ENCODE measurements at places on chromosomes 1 and 21.

GRCh38 chr1:71093938-71094337 is 13.1 kb upstream of the ZRANB2 start:
- DNase-seq, result no peak

- no peak for DNase-seq
These were observed 2.2 kb upstream of the PDZK1IP1 start for GRCh38 chr1:47191940-47192457.

DNA sequence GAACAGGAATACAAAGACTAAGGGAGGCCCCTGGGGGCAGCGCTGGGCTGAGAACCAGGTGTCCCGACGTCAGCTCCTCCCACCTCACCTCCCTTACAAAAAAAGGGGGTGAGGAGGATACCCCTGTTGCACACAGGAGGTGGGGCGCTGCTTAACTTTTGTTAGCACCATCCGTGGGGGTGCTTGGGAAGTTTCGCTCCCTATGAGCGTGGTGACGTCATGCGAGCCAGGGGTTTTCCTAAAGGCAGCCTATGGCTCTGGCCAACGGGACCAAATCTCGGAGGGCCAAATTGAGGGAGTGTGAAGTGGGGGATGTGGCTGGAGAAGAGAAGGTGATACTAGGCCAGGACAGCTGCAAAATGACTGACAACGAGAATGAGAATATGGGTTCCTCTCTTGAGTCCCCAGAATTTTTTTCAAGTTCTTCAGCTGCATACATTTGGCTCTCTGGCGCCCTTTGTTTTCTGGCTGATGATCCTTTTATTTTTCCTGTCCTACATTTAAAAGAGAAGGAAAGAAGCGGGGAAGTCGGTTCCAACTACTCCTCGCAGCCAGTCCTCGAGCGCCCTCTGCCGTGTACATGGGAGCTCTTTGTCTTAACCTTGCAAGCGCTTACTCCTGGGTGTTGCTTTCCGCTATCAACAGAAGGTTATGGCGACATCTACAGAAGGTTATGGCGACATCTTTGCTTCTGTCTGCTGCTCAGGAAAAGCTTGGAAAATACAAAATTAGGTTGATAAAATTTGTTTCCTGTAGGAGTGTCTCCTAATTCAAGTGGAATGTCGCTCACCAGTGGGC is 48.0 kb upstream of the ZC3H11B start:
- DNase-seq, result peak; percentile 77

- no peak for DNase-seq
These were observed 137.1 kb downstream of the AKT3 start for GRCh38 chr1:243712941-243713340.

DNA sequence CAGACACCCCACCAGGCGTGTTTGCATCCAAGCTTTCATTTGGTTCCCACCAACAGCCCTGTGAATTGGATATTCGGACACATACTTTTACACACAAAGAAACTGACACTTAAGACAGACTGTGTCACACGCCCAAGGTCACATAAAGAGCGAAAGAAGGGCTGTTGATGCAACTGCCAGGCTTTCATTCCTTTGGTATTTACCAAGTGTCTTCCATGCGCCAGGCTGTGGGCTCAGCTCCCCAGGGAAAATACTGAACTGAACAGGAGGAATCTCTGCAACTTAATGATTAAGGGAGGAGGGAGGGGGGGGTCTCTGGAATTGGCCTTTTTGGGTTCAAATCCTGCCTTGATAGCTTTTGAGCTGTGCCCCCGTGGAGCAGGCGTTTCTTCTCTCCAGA is 122.8 kb downstream of the ACTL8 start:
- DNase-seq, result no peak

- no peak for DNase-seq
These were observed 36.9 kb upstream of the JAK1 start for GRCh38 chr1:65003316-65003664.

DNA sequence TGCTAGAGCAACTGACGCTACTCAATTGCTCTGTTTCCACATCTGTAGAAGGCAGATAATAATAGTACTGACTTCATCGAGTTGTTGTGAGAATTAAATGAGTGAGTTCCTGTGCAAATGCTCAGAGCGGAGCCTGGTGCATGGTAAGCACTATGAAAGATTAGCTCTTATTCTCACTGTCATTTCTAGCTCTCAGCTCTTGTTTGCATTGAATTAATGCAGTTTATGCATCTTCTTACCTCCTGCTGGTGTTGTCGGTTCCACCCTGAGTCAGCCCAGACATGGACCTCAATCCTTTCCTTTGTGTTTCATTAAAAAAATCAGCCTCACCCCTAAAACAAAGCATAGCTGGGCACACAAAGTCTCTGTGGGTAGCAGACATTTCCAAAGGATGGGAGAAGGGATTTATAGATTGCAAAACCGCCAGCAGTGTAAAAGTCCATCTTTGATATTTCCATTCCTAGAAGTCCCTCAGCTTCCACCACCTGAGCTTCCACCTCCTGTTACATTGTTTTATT is 254.4 kb upstream of the CSF3R start:
- no peak for DNase-seq

DNA sequence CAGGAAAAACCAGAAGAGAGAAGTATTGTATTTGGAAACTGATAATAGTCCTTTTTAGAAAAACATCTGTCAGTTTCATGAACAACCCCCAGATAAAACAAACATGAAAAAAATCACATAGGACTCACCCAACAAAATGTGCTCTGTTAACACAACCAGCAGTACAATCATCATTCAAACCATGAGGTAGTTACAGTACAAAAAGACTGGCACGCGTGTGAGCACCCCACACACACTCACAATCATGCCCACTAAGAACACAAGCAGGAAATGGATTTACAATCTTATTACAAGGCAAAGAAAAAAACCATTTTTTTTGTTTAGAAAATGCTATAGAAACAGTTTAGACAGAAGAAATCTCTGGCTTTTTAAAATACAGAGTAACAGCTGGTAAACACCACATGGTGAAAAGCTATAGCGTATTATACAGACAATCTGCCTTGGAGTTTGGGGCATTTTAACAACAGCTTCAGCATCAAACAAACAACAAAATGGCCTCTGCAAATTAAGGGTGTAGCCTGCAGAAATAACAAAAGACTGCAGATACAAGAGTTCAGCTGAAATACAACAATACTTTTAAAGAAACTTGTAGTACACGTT is 180.0 kb downstream of the CDC7 start:
- DNase-seq, result no peak

GRCh38 chr1:204927673-204928641 is 57.3 kb downstream of the NFASC start:
- no peak for DNase-seq

DNA sequence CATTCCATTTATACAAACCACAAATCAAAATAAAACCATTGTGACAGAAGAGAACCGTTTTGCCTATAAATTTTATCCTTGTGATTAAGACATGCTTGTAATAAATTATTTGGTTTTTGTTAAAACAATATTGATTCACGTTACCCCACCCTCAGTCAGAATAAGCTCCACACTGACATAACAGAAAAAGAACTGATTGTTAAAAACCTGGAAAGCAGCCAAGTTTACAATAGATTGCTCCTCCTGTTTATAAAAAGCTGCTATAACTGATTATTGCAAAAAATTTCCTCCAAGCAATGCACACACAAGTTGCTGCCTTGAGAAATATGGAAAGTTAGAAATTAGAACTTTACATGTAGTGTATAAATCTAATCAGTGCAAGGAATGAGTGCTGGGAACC is 263.5 kb downstream of the SETD4 start:
- no peak for DNase-seq

GRCh38 chr1:55155522-55155921 is 59.6 kb downstream of the USP24 start:
- DNase-seq, result peak; percentile 6

DNA sequence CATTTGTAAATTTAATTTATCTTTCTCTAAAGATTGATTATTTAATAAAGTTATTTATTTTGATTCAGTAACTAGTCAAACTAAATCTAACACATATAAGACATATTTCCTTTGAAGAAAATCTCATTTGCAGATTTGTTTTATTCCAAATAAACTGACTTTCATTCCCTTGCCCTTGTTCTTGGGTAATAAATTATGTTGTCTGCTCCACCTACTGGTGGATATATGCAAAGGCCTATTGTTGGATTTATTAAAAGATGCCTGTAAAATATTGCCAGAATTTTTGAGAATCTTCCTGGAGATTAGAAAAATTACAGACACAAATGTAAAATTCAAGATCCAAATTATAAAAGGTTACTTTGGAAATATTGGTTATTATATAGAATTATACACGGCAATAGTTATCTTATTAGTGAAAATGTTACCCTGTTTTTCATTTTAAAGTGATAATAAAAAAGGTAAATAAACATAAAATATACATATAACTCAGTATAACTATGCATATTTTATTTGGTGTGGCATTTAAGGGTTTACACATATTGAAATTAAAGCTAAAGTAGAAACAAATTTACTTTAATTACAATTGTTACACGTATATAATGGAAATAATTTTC is 116.1 kb downstream of the SPATA17 start:
- no peak for DNase-seq

DNA sequence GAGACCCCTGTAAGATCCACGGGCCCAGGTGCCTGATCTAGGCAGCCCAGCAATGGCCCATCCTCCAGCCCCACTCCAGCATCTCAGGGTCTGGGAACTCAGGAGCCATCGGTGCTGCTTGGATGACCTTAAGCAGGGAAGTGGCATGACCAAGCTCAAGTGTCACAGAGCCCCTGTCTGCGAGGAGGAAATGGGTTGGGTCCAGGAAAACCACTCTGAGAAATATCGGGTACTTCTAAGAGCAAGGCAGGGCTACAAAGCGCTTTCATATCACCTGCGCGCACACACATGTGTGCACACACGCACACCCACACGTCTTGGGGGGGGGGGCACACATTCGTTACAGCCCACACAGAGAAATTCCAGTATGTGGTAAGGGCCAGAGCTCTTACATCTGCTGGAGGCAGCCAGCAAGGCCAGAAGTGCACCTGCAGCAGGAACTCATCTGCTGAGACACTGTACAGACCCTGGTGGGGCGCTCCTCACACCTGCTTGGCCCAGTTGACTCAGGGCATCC is 32.6 kb upstream of the SPOCD1 start:
- DNase-seq, result peak; percentile 90

- DNase-seq, result peak; percentile 53
These were observed 58.4 kb downstream of the SYF2 start for GRCh38 chr1:25173809-25174340.

DNA sequence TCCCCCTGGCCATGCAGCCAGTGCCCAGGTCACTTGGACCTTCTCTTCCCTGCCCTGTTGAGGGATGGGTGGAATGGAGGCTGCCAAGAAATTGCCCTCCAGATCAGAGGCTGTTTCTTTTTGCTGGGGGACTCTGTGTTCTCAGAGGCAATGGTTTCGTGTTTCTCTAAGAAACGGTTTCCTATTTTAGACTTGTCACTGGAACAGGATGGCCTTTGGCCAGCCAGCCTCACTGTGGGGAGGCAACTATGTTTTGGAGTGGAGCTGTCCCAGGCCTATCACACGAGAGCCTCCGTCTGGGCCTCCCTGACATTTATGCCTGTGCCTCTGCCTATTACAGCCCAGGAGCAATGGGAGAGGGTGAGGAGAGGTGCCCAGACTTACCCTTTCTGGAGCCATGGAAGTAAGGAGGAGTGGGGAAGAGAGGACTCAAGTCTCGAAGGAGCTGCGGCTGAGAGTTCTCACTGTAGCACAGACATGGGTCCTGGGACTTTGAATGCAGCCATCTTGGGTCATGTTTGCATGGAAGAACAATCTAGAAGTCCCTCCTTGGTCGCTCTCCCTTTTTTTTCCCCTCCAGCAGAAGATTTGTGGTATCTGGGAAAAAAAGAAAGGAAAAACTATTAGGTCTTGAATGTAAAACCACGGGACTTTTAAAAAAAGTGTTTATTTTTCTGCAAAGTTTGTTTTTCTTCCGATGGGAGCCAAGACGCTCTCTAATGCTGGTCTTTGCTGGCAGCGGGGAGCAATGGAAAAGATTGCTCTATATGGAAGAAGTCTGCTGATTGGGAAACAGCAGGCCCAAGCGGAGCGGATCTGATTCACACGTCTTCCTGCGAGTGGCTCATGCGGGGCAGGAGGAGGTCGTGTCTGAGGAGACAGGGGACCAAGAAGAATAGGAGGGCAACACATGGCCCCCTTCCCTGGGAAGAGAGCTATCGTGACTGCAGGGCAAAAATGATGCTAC is 219.2 kb downstream of the FOXD2 start:
- DNase-seq, result no peak

GRCh38 chr1:93180723-93181613 is at the start of gene CCDC18:
Gene CCDC18 (plus strand): TSS chr1:93180724. CDS start chr1:93183362, 2,638 bp downstream.
- DNase-seq, result no peak

DNA sequence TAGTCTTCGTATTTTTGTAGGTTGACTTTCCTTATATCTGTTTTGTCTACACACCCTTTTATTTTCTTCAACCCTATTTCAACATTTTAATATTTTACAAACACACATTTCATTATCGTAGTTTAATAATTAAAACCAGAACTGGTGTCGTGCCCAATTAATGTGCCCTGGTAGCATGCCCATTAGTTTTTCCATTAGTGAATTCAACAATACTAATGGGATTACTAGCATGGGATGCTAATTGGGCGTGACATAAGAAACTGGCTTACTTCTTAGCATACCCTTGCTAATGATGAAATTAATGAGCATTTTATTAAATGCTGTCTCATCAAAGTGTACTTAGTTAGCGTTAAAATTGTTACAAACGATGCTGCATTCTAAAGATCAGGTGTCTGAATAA is 332.7 kb downstream of the USH2A start:
- no peak for DNase-seq
